Neuronal stem cell (in vitro differentiated cells): ENCODE measurements at places on chromosomes 13 and 19.
A peak's percentile ranks its signal among the peaks of the same experiment; 100 is the strongest.

DNA sequence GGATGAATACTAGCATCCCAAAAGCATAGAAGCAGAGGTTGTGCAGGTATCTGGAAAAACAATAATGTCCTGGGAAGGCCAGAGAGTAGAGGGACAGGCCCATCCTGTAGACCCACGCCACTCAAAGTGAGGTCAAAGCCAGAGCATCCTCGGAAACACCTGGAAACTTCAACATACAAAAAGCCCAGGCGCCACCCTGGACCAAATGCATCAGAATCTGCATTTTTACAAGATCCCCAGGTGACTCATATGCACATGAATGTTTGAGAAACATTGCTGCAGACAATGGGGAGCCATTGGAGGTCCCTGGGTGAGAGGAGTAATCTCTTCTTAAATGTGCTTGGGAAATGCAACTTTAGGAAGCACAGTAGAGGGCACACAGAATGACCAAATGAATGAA lies 684.1 kb downstream of the DIAPH3 start:
- no peak for DNase-seq

- no peak for DNase-seq
These were observed 324.1 kb upstream of the KLHL1 start for GRCh38 chr13:70432276-70432805.

DNA sequence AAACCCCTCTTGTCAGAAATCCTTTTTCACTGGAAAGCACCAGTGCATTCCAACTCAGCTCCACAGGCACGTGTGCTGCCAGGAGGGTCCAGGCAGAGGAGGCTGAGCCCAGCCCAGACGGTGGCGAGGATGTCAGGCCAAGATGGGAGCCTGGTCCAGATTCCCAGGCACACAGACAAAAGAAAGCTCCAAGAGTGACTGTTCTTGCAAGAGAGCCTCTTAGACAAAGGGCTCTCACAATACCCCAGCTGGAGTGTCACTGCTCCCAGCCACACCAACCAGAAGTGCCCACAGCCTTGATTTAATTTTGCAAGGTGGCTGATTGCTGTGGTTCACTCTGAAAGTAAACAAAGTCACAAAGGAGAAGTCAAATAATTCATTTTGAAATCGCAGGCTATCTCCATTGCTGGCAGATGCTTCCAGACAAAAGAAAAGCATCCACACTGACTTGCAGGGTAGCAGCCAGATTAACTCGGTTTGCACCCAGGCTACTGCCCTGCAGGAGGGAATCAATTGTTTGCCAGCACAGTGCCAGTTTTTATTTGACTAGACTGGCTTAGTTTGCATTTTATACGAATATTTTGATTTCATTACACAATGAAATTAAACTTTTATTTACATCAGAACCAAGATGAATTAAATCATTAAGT lies 95.1 kb downstream of the RAB20 start:
- DNase-seq: peak; percentile 42

DNA sequence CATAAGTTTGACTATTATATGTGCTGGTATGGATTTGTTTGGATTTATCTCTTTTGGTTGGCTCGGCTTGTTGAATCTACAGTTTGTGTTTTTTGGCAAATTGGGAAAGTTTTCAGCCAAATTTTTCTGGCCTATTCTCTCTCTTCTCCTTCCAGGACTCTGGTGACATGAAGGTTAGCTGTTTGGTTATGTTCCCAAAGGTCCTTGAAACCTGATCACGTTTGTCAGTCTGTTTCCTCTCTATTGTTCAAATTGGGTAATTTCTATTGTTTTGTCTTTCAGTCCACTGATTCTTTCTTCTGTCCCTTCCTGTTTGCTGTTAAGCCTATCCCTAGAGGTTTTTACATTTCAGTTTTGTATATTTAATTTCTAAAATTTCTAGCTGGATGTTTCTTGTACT lies 81.5 kb upstream of the SHISA2 start:
- DNase-seq: no peak

- DNase-seq: no peak
These were observed 5.8 kb upstream of the DYRK1B start for GRCh38 chr19:39839678-39840327.

DNA sequence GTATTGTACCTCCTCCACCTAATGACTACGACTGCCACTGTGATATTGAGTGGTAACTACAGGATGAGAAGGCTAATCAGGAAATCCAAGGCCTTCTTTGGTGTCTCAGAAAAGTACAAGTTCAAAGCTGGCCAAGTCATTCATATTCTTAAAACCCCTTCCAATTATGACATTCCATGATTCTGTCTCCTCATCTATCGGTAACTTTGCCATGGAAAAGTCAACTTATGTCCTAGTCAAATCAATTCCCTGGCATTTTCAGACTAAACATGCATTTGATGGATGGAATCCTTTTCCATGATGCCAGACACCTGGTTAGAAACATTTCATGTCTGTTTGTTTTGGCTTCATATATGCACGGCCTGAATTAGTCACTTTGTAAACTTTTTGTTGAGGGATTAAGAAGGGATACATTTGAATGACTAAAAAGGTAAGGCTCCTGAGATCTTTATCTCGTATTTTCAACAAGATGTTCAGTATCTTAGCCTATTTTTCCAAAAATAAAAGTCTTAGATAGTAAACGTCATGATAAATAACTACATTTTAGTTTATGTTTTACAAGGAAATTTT lies 186.5 kb downstream of the NHLRC3 start:
- DNase-seq: no peak

GRCh38 chr19:18053576-18054219 lies 33.0 kb downstream of the IL12RB1 start:
- DNase-seq: no peak

GRCh38 chr13:77980592-77980991 lies 62.0 kb upstream of the EDNRB start:
- no peak for DNase-seq

DNA sequence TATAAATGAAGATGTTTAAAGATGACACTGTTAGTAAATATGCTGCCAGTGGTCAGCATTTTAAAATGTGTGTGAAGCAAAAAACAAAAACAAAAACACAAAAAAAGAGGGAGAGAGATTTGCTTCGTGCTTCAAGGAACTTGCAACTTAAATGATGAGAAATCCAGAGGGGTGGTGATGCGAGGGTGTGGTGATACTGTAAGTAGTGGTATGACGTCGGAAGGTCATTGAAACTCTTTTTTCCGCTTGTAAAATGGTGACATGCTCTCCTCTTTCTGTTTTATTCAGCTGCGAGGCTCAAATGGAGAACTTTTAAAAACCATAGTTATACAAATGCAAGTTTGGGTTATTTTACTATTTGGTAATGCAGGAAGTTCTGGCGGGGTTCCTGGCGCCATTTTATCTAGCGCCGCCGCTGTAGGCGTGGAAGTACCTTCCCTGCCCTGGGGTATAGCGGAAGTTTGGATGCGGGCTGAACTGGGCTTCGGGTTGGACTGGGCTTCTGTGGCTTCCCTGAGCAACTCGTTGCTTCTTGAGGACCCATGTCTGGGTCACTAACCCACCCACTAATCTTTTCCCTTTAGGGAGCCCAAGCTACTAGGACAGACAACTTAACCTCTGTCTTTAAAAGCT lies 34.8 kb downstream of the DGKH start:
- DNase-seq: no peak

- DNase-seq: no peak
These were observed 30.9 kb downstream of the RNASEH2B start for GRCh38 chr13:50940509-50940908.

GRCh38 chr19:35318679-35319448 lies 10.1 kb upstream of the CD22 start:
- DNase-seq: no peak

GRCh38 chr19:16684216-16684615 lies 23.3 kb downstream of the TMEM38A start:
- DNase-seq: no peak

DNA sequence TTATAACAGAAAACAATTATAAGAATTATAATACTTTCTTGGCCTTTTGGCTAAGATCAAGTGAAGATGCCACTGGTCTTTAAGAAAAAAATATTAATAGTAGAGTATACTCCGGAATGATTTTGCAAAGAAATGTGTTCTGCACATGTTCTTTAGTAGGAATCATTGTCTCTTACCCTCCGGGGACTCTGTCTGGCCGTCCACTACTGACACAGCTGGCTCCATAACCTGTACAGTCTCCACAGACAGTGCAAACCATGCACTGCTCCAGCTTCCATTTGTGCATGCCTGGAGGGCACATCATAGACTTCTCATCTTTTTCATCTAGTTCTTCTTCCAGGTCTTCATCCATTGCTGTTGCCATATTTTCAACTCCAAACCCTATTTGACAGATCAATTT lies 75.9 kb downstream of the MYCBP2 start:
- DNase-seq: no peak

DNA sequence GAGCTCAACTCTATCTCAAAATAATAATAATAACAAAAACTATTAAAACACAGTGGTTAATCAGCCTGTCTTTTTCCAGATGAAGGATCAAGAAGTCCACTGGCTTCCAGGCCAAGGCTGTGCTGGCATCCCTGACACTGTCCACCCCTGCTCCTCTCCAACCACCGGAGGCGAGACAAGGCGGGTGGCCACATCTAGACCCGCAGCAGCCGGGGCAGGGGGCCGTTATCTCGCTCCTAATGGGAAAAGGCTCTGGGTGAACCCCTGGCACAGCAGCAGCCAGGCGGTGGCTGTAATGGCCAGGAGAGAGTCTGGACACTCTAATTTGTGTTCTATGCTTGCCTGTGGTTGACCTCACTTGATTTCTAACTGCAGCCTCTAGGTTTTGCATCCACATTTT lies 158.0 kb upstream of the SOX1 start:
- no peak for DNase-seq

DNA sequence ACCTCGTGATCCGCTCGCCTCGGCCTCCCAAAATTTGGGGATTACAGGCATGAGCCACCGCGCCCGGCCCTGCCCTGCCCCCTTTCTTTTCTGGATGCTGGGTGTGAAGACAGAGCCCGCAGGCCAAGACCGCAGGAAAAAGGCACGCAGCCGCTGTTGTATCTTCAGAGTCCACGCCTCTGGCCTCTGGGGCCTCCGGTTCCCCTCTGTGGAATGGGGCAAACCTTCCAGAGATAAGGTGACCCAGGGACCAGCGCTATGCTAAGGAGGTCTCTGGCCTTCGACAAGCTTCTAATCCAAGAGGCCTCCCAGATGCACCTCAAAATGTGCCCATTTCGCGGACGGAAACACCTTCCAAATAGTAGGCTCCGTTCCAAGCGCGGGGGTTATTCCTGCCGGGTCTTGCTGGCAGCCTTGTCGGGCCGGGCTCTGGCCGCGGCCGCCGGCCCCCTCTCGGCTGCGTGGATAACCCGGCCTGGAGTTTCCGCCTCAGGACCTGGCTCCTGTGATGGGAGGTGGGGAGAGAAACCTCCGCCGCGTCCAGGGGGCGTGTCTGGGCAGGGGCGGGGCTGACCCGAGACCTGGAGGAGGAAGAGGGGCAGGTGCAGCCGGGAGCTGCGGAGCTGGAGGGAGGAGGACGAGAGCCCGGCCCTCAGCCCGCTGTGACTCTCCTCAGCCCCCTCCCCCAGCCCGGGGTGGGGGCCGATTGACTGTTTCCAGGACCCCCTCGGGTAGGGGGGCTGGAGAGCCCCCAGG lies 13.1 kb downstream of the TJP3 start:
- peak; percentile 95 for DNase-seq

DNA sequence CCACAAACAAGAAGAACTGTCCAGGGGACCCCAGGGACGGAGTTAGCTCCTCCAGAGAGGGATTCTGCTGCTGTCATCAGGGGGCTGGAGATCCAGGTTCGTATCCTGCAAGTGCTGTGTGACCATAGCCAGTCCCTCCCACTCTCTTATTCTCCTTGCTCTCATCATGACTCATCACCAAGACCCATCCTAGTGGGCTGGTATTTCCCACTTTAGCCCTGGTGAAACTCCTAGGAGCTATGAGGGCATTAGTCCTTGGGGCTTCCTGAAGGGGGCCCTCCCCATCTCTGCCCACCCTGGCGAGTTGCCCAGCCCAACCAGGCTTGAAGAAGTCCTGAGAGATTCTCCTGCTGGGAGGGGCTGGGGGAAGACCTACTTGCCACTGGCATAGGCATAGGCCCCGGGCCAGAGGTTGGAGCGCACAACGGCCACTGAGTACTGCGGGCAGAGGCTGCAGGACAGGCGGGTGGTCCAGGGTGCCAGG lies 7.5 kb upstream of the DMWD start:
- DNase-seq: no peak

DNA sequence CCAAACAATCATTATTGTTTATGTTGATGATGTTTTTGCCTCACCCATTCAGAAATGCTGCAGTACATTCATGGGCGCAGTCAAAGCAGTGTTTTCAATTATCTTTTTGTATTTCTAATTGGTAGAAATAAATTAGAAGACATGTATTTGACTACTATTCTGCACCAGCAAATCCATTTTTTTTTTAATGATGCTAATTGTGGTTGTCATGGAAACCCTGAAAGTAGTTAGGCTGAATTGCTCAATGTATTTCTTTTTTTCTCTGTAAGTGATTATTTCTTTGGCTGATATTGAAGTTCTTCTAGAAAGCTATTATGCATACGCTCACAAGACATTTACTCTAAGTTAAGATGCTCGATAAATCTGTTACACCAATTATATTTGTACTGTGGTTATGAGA lies 101.2 kb downstream of the RFC3 start:
- DNase-seq: no peak

GRCh38 chr13:36891752-36892151 lies 28.3 kb downstream of the SMAD9 start:
- DNase-seq: no peak
